Activated CD4-positive, alpha-beta T cell treated with anti-CD3 and anti-CD28 coated beads, Interleukin-2, amount 50 U/mL, for 1 hour (primary cell): ENCODE measurements at places on chromosomes 12 and 14.
A peak's percentile ranks its signal among the peaks of the same experiment; 100 is the strongest.

GRCh38 chr14:26304056-26304455 is 293.8 kb downstream of the NOVA1 start:
- no peak for DNase-seq

DNA sequence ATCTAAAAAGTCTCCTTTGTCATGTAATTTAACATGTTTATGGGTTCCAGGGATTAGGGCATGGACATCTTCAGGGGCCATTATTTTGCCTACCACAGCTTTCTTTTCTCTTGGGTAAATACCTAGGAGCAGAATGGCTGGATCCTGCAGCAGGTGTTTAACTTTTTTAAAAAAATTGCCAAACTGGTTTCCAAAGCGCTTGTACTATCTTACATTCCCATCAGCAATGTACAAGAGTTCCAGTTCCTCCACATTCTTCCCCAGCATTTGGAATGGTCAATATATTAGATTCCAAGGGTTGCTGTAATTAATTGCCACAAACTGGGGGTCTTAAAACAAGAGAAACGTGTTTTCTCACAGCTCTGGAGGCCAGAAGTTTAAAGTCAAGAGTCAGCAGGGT is 27.7 kb upstream of the MYL2 start:
- no peak for DNase-seq

DNA sequence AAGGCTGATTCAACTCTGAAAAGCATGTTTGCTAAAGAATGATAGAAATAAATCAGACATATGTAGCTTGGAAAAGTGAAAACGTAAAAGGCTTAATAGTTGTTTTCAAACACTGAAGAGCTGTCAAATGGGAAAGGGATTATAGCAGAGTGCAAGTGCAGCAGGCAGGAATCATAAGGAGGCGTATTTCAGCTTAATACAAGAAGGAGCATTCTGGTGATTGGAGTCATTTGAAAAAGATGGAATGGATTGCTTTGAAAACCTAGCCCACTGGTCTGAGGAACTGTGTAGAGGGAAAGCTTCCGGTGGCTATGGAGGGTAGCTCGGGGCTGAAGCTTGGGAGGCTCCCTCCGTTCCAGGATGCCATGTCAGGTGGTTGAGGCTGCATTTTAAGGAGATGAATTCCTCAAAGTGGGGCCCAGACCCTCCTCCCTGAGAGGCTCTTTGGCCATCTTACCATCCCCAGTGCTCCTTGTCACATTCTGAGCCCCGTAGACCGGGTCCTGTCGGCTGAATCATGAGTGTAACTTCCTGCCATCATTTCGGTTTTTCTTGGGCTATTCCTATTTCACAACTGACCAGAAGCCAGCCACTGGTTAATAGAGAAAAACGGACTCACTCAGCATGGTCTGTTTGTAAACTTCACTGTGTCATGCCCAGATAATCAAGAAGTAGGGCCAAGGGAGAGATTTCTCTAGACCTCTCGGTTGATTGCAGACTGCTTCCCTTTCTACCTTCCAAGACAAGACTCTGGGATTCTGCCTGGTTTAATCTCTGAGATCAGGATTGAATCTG is 6.5 kb downstream of the WNT5B start:
- DNase-seq, result no peak

- DNase-seq, result no peak
Measured at GRCh38 chr12:108683906-108684556, 47.3 kb downstream of the CORO1C start.

DNA sequence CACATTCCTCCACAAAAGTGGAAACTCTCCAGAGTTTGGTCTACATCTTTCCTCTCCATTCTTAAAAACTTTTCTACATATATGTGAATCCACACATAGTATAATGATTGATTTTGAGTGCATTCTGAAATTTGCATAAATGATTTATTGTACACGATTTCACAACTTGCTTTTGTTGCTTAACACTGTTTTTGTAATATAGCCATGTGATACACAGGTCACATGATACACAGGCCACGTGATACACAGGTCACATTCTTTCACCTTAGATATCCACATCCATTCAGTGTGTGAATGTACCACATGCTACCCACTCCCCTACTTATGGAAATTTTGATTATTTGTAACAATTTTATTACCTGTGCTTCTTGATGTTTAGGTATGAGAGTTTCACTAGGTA is 319.1 kb downstream of the ZFP36L1 start:
- DNase-seq, result no peak

GRCh38 chr12:105106621-105107020 is 910 bp upstream of the WASHC4 start:
- no peak for DNase-seq

DNA sequence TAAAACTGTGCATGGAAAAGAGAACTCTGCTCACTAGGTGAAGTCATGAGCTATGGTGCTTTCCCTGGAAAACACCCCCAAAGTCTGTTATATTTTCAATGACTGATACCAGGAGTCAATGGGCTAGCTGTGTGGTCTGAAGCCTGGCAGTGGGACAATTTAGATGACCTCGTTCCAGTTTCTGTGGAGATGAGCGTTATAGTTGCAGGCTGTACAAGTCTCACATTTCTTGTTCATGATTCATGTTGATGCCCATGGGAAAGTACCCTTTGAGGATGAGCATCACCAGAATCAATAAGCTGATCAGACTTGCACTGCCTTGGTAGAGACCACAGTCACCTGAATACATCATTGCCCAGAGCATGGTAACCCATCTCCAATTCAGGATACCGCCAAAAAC is 70.7 kb downstream of the NOVA1 start:
- no peak for DNase-seq

DNA sequence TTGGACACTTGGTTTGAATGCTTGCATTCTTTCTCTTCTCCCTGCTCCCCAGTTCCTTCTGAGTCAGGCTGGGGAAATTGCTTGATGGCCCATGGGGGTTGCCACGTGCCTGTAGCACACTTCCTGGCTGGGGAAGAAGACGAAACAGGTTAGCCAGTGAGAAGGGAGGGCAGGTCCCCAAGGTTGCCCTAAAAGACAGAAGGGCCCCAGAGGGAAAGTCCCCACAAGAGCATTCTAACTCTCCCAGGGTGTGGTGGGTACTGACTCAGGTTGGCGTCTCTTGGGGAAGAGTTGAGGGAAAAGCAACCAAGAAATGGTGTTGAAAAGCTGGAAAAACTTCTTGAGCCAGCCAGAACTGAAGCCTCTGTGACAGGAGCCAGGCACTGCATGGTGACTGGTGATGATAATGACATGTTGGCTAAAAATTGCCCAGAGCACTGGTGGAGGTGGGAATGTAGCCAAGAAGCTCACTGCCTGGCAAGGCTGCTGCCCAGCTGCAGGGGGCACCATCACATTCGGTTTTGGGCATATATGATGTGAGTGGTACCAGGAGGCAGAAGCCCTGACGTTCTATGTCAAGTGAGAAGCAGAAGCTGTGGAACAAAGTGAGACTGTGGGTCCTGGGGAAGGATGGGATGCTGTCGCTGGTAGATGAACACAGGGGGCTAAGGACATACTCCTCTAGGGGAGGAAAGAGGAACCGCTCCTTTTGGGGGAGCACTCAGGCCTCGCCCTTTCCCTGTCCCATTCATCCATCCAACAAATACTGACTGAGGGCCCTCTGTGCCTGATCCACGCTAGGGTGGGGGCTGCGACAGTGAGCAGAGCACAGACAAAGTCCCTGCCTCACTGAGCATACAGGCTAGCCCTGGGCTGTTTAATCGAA is 8.1 kb upstream of the RABGGTA start:
- DNase-seq, result peak; percentile 47

GRCh38 chr12:109841356-109841755 is 8.2 kb upstream of the TRPV4 start:
- DNase-seq, result no peak

GRCh38 chr12:18551106-18551505 is 186.7 kb downstream of the PLCZ1 start:
- DNase-seq, result no peak

GRCh38 chr14:103434868-103435442 is 49.7 kb downstream of the MARK3 start:
- DNase-seq, result no peak

DNA sequence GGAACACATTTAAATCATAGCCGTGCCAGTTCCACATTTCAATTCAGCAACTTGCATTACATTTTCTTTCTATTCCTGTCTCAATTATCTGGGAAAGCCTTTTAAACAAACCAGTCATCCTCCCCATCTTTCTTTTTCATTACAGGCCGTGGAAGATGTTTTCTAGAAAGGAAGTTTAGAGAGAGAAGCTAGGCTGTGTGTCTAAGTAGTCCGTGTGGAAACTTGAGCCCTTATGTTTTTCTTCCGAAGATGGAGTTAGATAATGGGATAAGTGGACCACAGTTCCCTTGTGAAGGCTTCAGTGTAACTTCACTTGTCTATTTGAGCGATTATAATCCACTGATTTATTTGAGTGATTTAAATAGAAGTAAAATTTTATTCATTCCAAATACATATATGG is 12.4 kb upstream of the PPM1H start:
- no peak for DNase-seq

GRCh38 chr12:26281320-26281719 is 85.9 kb downstream of the SSPN start:
- DNase-seq, result no peak

DNA sequence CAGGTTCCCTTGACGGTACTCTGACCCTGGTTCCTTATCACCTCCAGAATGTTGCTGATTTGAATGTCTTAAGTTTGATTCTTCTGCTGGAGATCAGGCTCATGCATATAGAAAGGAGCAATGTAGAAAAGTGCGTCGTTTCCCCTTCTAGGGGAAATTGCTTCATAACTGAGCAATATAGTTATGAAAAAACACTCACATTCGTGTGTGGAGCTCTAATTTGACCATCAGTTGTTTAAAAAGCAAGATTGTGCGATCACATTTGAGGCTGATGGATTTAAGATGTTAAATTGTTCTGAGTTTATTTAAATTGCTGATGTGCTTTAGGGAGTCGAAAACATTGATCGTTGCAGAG is 19.2 kb downstream of the PELI2 start:
- no peak for DNase-seq

DNA sequence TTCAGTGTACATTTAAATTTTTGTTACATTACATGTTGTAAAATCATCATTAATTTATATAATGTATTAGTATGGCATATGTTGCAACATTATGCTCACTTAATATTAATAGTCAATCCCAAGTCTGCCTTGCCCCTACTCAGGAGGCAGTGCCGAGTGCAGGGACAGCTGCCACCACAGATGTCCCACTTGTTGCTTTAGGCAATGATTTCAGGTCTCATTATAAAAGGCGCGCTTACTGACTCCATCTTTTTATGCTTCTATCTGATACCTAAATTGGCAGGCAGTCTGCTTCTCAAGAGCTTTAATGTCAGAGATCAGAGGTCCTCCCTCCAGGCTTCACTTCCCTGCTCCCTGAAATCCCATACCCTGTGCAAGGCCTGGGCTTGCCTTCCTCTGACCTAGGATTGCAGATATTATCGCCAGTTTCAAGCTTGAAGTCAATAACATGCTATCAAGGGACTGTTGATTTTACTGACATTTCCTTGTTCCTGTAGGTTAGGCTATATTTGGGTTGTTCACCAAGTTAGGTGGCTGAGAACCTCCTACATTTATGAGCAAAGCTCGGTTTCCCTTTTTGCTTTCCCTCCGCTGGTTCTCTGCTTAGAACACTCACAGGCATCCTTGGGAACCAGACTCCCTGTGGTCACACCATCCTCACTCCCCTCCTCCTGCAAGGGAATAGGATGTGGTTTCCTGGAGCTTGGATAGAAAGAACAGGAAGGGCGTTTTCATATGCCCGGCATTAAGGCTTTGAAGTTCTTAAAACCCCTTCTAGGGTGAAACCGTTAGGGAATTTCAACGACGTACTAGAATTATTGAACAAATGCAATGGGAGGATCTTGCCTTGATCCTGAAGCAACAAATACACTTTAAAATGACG is 208.4 kb upstream of the FKBP4 start:
- DNase-seq, result no peak

DNA sequence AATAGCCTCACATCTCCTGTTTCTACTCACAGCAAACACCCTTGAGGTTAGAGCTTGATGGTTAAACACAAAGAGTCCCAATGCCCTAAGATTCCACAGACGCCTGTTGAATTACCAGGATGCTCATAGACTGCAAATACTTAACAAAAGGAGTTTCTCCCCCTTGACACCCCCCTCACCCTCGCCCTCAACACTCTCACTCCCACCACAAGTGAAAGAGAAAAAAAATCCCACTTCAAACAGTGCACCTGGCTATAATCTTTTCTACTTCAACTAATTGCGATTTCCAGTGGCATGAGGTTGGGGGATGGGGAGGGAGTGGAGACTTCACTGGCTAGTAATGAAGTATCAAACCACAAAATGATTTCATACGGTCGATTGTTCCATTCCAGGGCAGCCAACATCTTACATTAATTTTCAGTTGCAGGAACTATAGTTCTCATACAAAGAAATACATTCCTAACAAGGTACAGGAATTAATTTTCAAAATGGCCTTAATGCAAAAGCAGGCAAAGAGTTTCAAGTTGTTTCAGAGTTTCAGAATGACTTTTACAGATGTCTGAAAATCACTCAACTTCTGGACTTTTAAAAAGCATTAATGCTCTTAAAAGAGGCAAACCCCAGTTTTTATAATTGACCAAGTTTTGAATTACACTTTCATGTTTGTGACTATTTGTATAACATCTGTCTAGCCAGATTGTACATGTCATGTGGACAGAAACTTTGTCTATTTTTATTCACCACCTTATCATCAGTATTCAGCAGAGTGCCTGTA is 390.7 kb downstream of the C12orf75 start:
- no peak for DNase-seq

DNA sequence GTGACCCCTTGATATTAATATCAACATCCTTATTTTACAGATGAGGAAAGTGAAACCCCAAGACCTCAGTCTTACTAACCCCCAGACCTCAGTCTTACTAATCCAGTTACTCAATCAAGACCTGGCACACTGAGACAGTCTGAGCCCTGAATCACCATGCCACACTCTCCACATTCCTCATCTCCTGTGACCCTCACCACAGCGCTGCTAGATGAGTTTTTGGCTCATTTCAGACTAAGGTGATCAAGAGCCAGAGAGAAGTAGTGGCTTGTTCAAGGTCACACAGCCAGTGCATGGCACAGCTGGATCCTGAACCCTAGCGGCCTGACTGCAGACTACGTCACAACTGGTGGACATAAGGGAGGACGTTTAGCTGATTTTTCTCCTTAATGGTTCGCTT is 579.2 kb downstream of the BCL11B start:
- DNase-seq, result no peak

DNA sequence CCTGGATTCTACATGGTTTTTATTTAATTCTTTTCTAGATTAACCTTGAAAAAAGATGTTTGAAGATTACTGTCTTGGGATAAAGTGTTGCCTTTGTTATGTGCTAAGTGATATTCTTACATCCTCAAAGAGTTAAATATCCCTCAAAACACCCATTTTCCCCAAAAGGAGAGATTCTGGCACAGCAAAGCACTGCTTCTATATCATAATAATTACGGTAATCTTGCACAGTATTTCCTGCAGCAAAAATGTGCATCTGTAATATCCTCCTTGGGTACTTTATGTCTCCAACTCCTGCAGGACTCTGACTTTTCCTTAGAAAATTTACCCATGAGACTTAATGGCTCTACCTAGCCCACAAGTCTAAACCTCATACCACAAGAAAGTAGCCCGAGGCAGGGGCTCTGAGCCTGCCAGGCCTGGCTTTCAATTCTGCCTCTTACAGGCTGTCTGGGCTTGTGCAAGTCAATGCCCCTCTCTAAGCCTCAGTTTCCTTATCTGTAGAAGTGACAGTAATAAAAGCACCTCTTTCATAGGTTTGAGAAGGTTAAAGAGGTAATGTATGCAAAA is 45.8 kb downstream of the SVOP start:
- DNase-seq, result no peak

GRCh38 chr12:122894193-122895121 is 1.5 kb downstream of the VPS37B start:
- no peak for DNase-seq
